ENCODE measurements at places on chromosomes 16 and 17.
A peak's percentile ranks its signal among the peaks of the same experiment; 100 is the strongest.

- no peak for DNase-seq
Measured at GRCh38 chr16:87493608-87494280, 920 bp upstream of the ZCCHC14 start.

DNA sequence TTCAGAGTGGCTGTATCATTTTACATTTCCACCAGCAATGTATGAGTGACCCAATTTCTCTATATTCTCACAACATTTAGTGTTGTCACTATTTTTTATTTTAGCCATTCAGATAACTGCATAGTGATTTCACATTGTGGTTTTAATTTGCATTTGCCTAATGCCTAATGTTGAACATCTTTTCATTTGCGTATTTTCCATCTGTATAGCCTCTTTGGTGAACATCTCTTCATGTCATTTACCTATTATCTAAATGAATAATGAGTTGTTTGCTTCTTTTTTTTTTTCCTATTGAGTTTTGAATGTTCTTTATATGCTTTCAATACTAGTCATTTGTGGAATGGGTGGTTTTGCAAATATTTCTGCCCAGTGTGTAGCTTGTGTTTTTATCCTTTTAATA lies 120.9 kb upstream of the CPHXL start:
- no peak for DNase-seq

DNA sequence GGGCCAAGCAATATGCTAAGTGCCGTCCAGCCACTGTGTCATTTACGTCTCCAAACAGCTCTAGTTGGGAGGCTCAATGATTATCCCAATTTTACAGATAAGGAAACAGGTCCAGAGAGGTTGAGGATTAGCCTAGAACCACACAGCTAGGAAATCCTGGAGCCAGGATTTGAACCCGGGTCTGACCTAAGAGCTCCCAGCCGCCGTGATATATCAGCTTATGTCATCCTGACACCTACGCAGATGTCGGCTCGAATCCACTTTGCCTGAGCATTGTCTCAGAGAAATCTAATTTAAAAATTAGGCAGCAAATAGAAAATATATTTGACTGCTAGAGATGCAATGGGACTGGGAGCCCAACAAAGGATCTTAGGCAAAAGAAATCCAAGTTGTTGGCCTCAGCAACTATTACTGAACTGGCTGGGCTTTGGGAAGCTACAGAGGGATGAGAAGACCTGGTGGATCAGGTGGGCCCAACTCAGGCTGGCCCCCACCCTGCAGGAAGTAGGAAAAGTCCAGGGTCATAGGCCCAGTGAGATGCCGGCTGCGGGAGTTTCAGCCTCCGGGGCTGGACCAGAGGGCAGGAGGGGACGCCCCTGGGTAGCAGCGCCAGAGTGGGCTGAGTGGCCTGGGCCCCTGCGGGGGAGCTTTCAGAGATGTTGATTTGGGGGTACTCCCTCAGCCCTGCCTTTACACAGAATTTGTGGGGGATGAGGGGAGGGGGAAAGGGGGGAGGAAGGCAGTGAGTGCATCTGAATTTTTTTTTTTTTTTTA lies 35.1 kb upstream of the IL21R start:
- no peak for DNase-seq

DNA sequence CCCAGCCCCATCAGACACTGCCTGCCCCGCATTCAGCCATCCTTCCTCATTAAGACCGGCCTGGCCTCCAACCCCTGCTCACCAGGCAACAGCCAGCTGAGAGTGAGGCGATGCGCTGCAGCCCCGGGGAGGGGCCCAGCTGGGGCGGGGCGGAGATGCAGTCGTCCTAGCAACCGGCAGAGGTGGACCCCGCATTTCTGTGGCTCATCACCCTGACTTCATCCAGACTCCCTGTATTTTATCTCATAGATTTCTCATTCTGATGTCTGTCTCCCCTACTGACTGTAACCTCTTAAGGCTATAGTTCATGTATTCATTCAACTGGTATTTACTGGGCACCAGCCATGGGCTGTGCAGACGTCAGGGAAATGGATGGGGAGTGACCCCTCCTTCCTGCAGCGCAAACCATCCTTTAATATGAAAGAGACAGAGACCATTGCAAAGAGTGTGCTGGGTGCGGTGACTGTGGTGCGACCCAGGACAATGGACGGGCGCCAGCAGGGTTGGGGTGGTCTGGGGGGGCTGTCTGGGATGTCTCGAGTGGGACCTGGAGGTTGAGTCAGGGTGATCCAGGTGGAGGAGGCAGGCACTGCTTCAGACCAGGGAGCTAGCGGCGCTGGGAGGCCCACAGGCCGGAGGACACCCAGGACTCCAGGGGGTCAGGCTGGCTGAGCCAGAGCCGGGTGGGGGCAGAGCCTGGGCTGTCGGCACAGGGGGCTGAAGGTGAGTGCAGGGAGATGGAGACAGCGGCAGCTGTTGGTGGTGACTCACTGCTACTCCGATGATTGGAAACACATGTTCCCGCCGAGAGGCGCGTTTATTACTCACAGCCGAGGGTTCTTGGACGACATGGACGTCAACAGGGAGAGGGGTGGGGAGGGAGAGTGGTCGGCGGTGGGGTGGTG lies 10.5 kb upstream of the TIMP2 start:
- no peak for DNase-seq

GRCh38 chr16:50696126-50696525 lies 2.7 kb downstream of the NOD2 start:
- no peak for DNase-seq

DNA sequence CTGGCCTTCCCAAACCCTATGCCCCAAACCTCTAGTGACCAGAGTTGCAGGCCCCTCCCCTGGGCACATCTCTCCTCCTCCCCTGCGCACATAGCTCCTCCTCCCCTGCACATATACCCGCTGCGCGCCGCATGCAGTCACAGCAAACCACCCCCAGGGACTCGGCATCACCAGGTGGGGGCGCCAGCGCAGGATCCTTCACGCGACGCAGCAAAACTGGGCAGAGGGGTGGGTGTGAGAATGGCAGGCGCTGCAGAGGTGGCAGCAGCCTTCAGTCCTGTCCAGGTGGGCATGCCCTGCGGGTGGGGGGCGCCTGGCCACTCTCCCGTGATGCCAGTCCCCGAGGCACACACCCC lies 5.6 kb downstream of the CORO6 start:
- peak; percentile 87 for DNase-seq

DNA sequence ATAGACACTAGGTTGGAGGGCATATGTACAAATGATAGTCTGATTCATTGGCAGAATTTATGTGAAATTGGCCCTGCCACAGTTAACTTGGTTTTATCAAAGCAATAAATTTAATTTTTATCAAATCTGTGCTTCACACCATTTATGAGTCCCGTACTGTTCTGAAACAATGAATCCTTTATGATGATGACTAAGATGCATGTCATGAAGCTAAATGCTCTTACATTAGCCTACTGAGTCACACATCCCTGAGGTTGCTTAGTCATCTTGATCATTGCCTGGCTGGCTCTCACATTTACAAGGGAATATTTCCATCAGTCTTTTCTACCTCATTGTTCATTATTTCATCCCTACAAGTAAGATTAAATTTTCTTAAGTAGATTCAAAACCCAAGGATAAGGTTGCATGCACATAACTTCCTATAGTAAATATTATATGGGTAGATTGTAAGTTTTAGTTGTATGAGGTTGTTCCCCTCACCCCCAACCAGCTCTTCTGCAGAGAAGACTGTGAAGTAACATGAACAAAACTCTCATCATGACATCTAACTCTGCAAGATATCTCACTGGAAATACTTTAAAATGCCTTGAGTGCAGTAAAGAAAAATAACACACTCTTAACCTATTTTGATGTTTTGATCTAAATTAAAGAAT lies 170.7 kb downstream of the CYB561 start:
- no peak for DNase-seq

DNA sequence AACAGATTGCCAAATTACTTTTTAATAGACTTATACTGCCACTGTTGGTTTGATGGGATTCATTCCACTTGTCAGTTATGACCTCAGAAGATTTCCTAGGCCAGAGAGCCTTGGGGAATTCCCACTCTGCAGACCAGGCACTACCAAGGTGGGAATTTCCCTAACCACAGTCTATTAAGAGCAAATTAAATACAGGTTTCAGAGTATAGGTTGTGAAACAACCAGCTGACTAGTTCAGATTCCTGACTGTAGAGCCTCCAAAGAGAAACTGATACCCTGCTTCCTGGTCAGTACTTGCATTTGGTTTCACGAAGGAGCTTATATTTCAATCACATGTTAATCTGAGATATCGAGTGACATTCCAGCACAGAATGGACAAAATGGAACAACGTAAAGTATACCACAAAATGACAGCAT lies 186.5 kb downstream of the STX8 start:
- DNase-seq: no peak

DNA sequence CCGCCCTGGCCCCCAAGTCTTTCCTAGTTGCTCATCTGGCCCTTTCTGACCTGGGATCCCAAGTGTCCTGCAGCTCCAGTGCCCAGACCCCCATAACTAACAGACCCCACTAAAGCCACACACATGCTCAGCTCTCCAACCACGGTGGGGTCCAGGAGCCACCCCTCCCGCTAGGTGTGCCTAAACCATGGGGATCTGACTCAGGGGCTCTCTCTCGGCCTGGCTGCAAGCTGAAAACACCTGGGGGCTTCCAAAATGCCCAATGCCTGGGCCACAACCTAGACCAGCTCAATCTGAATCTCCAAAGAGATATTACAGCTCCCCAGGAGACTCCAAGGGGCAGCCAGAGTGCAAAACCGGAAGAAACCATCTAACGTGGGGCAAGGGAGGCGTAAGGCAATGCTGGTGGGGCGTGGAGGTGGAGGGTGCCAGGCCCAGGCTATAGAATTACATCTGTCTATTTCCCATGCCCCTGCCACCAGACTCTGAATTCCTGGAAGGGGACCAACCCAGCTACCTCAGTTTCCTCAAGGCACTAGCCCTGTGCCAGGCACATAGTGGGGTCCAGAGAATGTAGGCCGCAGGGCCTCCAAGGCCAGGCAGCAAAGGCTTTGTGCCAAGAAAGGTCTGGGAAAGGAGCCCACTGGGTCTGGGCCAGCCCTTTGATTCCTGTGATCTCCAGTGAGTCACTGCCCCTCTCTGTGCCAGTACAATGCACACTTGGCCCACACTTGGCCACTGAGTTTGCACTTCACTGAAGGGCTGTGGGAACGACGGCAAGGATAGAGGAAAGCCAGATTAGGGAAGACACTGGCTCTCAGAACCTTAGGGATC lies 3.3 kb downstream of the CD2BP2 start:
- DNase-seq: no peak

GRCh38 chr17:13346996-13347762 lies 254.6 kb downstream of the HS3ST3A1 start:
- DNase-seq: no peak

- no peak for DNase-seq
Measured at GRCh38 chr17:37610971-37611370, 1.8 kb upstream of the SYNRG start.

DNA sequence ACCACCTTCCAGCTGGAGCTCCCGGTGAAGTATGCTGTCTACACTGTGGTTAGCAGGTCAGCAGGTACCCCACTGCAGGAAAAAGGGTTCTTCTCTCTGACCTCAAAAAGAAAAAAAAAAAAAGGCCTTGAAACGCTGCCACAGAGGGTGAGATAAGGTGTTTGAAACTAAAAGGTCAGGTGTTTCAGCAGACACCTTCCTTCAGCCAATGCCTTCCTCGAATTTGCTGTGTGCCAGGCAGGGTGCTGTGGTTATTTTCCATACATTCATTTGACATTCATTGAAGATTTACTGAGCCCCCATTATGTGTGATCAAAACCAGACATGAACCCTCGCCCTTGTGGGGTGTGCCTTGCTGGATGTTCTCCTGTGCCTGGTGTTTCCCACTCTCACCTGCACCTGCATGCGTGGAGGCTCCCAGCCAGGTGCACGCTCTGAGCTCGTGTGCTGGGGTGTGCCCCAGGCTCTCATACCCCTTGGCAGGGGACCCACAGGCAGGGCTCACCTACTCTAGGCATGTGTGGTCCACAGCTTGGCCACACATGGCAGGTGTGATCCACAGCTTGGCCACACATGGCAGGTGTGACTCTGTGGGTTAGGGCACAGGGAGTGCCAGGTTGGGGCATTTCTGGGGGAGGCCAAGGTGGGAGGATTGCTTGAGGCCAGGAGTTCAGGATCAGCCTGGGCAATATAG lies 15.8 kb upstream of the ITGAD start:
- DNase-seq: peak; percentile 18

DNA sequence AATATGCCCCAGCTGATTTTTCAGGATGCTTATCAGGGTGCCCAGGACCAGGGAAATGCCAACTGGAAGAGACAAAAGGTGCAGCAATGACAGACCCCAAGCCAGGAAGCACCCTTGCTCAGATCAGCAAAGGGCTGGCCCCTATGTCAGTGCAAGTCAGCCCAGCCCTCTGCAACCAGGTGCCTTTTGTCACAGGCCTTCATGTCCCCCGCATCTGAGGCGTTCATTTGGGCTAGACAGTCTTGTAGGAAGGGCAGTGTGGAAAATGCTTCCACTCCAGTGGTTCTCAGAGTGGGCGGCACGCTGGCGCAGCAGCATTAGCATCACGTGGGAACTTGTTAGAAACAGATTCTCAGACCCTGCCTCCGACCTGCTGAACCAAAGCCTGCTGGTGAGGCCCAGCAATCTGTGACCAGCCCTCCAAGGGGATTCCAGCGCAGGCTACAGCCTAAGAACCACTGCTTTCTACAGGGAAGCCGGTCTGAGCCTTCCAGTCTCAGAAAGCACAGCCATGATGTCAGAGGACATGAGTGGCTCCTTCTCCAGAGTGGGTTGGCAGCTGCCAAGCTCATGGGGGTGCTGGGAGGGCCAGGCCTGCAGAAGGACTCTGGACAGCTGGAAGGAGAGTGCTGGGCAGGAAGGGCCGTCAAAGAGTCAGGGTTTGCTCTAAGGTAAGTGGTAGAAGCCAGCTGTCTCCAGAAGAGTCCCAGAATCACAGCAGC lies 13.1 kb downstream of the SLC47A2 start:
- DNase-seq: no peak

DNA sequence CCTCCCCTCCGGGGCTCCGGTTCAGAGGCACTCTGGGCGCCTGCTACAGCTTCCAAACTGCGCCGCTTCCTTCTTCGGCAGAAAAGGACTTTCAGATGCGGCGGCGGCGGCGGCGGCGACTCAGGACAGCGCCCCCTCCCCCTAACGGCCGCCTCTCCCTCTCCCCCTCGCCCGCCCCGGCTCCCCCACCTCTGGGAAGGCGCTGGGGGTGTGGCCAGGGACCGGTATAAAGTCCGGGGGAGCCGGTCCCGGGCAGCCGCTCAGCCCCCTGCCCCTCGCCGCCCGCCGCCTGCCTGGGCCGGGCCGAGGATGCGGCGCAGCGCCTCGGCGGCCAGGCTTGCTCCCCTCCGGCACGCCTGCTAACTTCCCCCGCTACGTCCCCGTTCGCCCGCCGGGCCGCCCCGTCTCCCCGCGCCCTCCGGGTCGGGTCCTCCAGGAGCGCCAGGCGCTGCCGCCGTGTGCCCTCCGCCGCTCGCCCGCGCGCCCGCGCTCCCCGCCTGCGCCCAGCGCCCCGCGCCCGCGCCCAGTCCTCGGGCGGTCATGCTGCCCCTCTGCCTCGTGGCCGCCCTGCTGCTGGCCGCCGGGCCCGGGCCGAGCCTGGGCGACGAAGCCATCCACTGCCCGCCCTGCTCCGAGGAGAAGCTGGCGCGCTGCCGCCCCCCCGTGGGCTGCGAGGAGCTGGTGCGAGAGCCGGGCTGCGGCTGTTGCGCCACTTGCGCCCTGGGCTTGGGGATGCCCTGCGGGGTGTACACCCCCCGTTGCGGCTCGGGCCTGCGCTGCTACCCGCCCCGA lies at the start of gene IGFBP4:
IGFBP4 (plus strand) TSS at position 255 of the 792 bp plus-strand sequence; CDS start at position 541, 286 bp downstream.
- DNase-seq: peak; percentile 66

- peak; percentile 31 for DNase-seq
Measured at GRCh38 chr16:85652431-85653221, 36.1 kb downstream of the GINS2 start.

- DNase-seq: no peak
Measured at GRCh38 chr17:75555679-75556153, 30.2 kb downstream of the LLGL2 start.
